Chondrocyte (in vitro differentiated cells): ENCODE measurements at places on chromosomes 6 and 20.

- no peak for DNase-seq
Observed at GRCh38 chr6:105135907-105136430, 43.8 kb downstream of the POPDC3 start.

GRCh38 chr20:43375591-43375990 lies 82.1 kb upstream of the SRSF6 start:
- no peak for DNase-seq

GRCh38 chr6:52739134-52739533 lies 24.1 kb downstream of the GSTA2 start:
- no peak for DNase-seq

DNA sequence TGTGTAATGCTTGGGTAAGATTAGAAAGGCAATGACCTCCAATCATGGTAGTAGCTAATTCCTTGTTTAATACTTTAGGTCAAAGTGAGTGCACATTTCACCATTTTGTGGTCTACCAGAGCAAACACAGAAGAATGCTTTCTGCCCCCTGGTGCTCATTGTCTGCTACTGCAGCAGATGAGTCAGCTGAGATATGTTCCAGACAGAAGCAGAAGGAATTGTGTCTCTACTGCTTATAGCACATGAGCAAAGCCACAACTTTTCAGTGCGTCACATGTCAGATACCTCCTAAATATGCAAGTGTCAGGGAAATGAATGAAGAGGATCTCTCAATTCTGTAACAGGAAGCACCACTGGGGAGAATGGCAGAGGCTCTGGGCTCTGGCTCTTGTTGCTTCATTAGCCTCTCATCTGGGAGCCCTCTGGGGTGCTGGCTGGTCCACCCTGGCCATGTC lies 308.9 kb downstream of the ALDH8A1 start:
- DNase-seq: no peak

DNA sequence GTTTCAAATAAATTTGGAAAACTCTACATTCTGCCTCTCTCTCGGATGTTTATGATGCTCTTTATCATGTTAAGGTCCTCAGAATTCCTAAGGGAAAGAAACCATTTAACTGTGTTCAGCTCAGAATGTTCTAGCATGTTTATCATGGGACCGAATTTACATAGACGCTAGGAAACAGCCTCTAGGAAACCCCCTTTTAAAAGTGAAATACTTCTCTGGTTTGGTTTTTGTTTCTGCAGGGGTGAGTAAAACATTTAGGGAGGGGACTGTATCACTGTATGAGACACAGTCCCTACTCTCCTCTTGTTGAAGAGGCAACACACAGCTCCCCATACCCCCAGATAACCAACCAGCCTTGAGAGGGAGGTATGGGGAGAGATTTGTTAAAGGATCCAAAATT lies 267.6 kb upstream of the SUPT3H start:
- no peak for DNase-seq

DNA sequence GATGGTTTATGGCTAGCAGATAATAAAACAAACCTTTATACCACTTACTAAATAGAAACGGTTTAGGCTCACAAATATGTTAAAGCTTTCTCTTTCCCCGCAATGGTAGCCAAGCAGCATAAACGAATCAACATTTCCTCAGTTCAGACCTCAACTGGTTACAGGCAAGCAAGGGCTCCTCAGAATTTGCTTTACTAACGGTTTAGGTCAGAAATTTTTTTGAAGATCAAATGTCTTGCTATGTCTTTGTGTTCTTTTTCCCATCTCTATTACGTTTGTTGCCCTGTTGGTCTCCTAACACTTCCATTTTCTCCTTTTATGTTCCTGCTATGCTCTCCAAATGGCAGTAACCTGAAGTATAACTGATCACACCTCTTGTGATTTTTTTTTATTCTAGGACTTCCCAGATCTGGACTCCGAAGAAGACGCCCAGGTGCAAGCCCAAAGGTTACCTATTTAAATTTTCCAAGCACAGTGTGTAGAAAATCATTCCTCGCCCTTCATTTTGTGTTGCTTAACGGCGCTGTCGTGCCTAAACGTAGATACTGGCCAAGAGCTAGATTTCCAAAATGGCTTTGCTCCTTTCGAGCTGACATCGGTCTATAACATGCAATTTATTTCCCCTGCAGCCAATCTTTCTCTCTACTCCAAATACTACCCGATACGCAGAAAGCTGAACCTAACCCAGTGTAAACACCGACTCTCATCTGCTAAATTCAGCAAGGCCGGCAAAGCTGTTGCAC lies 717 bp upstream of the ASF1A start:
- no peak for DNase-seq
